Midbrain (tissue), 1 donor: ENCODE measurements at places on chromosomes 6 and 20.

DNA sequence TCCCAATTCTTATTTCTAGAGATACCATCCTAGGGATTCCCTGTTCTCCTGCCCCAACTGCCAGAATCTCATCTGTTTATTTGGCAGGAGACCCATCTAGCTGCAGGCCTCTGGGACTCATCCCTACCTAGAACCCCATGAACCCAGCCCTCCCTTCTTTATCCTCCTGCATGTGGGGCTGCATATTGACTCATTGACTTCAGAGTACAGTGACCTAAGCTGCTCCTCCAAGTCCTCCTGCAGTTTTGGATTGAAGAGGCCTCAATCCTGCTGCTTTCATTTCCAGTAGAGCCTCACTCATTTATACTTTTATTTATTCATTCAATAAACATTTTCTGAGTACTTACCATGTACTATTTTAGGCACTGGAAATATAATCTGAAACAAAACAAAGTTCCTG is 11.6 kb downstream of the TMEM200A start:
- no peak for DNase-seq

DNA sequence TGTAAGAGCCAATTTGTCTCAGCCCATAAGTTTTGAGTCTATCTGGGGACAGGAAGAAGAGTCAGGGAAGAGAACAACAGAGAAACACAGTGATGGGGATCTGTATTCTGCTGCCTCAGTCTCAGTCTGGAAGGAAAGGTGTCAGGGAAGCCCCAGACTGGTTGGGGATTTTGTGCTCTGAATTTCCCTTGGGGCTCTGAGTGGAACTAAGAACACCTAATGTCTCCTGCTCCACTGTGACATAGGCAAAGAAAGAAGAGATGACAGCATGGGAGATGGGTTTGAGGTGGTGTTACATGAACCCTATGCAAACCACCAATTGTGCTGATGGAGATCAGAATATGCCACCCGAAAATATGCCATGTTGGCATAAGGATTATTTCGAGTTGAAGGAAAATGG is 139.5 kb upstream of the MYLIP start:
- DNase-seq: no peak

DNA sequence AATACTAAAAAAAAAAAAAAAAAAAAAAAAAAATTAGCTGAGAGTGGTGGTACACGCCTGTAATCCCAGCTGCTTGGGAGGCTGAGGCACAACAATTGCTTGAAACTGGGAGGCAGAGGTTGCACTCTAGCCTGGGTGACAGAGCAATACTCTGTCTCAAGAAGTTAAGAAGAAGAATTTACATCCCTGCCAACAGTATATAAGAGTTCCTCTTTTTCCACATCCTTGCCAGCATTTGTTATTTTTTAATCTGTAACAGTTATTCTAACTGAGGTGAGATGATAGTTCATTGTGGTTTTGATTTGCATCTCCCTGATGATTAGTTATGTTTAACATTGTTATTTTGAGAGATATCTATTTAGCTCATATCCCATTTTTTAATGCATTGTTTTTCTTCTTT is 20.3 kb upstream of the DYNLRB1 start:
- DNase-seq: no peak

GRCh38 chr6:11384531-11385309 is 152.3 kb upstream of the NEDD9 start:
- DNase-seq: no peak

DNA sequence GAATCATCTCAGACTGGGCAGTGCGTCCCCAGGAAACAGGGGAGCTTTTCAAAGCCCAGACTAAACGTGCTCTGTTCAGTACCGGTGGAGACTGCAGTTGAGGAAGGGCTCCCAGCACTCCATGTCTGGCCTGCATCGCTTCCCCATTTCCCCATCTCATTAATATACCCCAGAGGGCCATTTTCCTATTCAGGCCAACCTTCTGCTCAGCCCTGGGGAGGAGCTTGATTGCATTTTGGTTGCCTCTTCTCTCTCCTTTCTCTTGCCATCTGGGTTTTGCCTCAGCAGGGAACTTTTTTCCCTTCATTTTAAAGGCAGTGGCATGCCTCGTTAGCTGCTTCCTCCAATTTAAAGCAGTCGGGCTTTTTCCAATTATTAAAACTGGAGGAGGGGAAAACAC is 394.3 kb upstream of the SOX4 start:
- peak; percentile 4 for DNase-seq
